ENCODE measurements at places on chromosomes 2 and 18.
A peak's percentile ranks its signal among the peaks of the same experiment; 100 is the strongest.

GRCh38 chr2:26692279-26692896, at the start of gene KCNK3:
Gene KCNK3 (plus strand): TSS chr2:26692722. CDS start chr2:26692876, 154 bp downstream.
- DNase-seq: peak; percentile 90

- peak; percentile 66 for DNase-seq
Measured at GRCh38 chr2:179263446-179264367, 925 bp downstream of the SESTD1 start.

GRCh38 chr18:35049111-35050027, 8.2 kb downstream of the MAPRE2 start:
- no peak for DNase-seq

GRCh38 chr2:99974275-99974674, 168.1 kb downstream of the AFF3 start:
- DNase-seq: no peak

- DNase-seq: peak; percentile 88
Measured at GRCh38 chr2:219475697-219476651, 22.7 kb upstream of the GMPPA start.

Measured in nephron progenitor cell (in vitro differentiated cells).